ENCODE measurements at places on chromosomes 3 and 15.

DNA sequence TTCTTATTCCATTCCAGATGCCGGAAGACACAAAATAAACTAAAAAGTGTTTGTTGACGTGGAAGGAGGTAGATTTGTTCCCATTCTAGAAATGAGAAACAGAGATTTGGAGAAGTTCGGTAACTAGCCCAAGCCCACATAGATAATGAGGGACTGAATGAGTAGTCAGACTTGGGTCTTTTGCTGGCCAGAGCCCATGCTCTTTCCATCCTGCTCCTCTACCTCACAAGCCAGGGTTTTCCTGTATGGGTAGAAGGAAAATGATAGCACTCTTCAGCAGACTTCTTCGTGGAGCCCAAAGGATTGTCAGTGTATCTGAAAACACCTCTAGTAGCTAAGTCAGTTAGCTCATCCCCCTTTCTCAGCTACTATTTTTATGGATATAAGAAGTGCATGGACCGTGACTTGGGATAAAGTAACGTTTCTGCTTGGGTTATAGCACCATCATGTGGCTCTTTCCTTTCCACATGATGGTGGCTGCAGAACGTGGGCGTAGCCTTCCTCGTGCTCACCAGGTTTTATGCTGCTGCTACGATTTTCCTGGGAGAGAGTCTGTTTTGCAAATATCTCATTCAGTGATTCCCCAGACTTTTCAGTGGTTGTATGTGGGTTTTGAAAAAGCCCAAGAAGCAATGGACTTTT, 84.6 kb downstream of the DGKG start:
- DNase-seq: peak; percentile 58

- DNase-seq: no peak
These were observed 1.0 kb downstream of the PRKCD start for GRCh38 chr3:53161820-53162671.

DNA sequence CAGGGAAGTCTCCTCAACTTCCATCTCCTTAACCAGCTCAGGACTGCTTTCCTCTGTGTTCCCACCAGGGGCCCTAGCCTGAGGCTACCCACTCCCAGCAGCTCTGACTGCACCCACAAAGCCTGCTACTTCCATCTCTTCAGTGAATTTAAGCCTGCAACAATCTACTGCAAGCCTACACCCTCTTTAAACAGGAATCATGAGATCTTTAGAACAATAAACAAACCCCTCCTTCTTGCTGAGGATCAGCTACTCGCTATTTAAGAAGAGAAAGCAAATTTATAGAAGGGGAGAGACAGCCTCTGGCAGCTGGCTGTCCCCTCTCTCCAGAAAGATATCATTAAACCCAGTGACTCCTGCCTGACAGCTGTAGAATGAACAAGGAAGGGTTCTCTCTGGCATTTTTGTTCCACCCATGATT, 51.9 kb downstream of the ARHGAP31 start:
- DNase-seq: no peak

- peak; percentile 13 for DNase-seq
These were observed 93.1 kb downstream of the STAG1 start for GRCh38 chr3:136658946-136659682.

DNA sequence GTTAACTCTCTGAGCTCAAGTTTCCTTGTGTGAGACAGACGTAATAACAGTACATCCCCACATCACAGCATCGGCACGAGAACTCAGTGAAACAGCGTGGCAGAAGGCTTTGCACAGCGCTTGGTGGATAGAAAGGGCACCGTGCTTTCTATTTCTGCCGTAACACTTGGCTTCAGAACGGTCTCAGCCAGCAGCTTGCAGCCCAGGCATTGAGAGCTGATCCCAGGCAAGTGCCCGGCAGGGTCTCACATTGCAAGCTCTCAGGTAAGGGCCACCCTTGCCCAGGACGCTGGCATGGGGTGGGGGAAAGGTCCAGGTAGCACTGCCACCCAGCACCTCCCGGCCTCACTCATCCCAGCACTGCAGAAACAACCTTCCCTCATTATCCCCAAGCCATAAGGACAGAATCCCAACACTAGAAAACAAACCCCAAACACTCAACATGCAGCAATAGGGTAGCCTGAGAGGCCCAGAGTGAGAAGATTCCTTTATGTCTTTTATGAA, 70.5 kb upstream of the ITGA11 start:
- no peak for DNase-seq

DNA sequence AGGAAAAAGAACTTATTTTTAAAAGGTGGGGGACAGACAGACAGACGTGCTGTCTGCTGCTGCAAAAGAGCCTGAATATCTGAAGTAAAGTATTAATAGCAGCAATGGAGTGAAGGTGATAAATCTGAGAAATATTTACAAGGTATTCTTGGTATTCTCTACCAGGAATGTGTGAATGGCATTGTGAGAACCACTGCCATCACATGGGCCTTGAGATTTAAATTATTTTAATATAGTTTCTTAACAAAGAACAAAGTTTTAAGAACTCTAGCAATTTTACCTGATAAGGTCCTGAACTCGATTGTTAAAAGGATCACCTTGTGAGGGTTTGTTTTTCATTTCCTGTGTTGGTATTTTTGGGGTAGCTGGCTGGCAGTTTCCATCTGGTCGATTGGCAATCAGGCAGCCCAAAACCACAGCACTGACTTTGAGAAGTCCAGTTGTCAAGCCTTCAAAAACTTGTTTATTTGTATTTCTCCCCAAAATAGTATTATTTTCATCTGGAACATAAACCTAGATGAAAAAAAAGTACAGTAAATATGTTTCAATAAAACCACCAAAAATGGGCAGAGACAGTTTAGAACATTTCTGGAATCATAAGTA, 97.3 kb downstream of the ISL2 start:
- DNase-seq: no peak

Measured in dermis microvascular lymphatic vessel endothelial cell (primary cell).